ENCODE measurements at places on chromosomes 3 and 15.
A peak's percentile ranks its signal among the peaks of the same experiment; 100 is the strongest.

- peak; percentile 51 for DNase-seq
Observed at GRCh38 chr3:134839990-134840389, 44.9 kb downstream of the EPHB1 start.

DNA sequence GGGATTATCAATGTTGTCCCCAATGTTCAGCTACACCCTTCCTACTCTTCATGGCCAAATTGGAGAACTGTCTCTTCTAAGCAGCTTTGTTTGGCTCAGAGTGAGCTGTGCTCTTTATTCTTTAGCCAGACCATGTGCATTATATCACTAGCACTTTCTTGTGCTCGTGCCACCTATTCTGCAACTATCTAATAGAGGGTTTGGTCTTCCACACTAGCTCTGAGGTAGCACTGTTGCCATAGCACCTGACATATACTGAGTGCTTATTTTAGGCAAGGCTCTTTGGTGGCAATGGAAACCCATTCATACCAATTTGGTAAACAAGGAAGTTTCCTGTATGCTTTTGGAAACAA lies 394.3 kb upstream of the C2CD4B start:
- DNase-seq, result no peak

GRCh38 chr3:105765308-105765639 lies 103.5 kb downstream of the CBLB start:
- DNase-seq, result no peak

DNA sequence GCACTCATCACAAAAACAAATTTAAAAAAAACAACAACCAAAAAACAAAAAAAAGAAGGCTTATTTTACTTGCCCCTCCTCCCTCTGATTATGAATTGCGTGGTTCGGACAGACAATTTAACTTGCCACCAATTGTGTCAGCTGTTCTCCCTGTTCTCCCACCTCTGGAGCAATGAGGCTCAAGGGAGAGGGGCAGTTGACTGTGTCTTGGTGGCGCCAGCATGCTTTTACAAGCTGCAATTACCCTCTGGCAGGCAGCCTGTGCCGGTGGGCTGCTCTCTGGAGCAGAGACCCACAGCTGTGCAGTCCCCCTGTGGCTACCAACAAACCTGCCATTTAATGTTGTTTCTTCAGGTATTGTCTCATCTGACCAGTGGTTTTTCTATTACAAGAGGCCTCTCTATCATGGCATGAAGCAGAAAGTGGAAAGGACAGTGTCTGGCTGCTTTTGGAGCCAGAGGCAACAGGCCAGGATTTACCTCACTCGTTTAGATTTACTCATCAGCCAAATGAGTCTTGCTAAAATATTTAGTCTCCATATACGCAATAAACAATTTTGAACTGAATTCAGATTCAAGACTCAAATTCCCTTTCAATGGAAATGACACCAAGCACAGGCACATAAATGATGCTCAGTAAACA lies 192.0 kb upstream of the TPRG1 start:
- no peak for DNase-seq

DNA sequence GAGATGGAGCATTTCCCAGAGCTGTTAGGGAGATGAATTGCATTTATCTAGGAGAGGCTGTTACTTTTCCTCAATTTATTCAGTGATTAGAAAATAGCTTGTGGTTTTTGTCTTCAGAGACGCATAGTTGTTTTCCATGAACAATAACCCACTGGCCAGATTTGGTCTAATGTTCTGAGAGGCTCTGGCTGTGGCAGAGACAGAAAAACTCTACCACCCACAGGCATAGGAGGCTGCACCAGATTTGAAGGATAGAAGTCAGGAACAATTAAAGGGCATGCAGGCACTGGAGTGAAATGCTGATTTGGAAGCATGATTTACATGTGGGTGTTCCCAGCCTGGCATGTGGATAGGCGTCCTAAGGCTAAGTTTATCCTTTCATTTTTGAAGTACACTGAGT lies 143.5 kb downstream of the NFKBIZ start:
- DNase-seq, result no peak

- no peak for DNase-seq
Observed at GRCh38 chr3:138835397-138835757, 649 bp upstream of the PIK3CB start.

GRCh38 chr3:127744253-127744815 lies 71.6 kb downstream of the ABTB1 start:
- no peak for DNase-seq

- DNase-seq, result no peak
Observed at GRCh38 chr3:98807011-98807410, 43.9 kb downstream of the ST3GAL6 start.

DNA sequence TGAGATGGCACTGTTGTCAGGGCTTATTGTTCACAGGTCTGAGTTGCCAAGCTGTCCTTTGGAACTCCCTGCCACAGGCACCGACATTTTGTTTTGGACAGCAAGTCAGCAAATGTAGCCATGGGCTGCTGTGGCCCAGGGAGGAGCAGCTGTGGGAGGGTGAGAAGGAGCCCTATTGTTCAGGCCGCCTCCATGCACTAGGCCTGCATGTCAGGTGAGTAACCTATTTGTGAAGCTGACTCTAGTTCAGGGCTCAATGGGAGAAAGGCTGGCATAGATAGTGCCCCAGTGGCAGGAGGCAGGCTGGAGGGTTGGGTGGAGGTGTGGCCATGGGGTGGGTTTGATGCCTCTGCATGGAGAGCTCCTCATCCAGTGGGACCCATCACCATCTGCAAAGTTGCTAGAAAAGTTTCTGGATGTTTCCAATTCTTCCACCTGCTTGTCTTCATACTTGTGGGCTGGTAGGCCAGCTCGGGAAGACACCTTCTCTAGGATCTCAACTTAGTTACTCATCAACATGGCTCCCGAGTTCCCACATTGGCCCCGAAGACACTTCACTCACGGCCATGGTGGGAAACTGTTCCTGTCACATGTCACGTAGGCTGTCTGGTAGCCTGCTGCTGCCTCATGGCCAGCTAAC lies 19.5 kb downstream of the AMOTL2 start:
- DNase-seq, result peak; percentile 41

DNA sequence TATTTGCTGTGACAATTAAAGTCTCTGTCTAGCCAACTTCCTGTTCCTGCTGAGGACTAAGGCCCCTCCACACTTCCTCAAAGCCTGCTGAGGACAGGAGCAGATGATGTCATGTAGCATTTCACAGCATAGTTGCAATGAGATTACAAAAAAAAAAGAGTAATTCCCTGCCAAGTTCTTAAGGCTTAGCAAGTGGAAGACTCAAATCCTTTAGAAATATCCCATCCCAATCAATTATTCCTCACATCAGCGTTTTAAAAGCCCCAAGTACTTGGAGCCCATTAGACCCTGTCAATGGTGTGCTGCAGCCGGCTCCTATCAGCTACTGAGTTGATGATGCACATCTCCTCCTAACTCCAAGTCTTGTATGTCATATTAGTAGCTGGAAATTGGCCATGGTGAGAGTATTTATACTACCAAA lies 51.7 kb downstream of the TRANK1 start:
- peak; percentile 77 for DNase-seq

GRCh38 chr3:50297896-50298725 lies 1.1 kb downstream of the HYAL3 start:
- no peak for DNase-seq

- no peak for DNase-seq
Observed at GRCh38 chr3:133256787-133257483, 142.9 kb upstream of the BFSP2 start.

DNA sequence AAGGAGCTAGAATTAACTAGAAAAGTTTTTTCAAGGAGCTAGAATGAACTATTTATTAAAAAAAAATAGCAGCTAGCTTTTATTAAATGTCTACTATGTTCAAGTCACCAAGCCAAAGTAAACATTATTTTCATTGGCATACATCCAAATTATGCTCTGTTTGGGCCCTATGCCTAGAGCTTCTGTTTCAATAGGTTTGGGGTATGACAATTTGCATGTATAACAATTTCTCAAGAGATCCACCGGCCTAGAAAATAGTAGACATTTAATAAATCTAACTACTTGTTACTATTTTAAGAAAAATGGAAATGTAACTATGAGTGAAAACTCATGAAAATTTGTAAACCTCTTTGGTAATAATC lies 8.0 kb downstream of the GABRR3 start:
- DNase-seq, result no peak

- no peak for DNase-seq
Observed at GRCh38 chr3:34886443-34886842, 752.9 kb upstream of the ARPP21 start.

- DNase-seq, result no peak
Observed at GRCh38 chr15:74293021-74293810, 57.1 kb downstream of the CCDC33 start.

GRCh38 chr3:90080988-90081387 lies 973.6 kb downstream of the EPHA3 start:
- peak; percentile 23 for DNase-seq

DNA sequence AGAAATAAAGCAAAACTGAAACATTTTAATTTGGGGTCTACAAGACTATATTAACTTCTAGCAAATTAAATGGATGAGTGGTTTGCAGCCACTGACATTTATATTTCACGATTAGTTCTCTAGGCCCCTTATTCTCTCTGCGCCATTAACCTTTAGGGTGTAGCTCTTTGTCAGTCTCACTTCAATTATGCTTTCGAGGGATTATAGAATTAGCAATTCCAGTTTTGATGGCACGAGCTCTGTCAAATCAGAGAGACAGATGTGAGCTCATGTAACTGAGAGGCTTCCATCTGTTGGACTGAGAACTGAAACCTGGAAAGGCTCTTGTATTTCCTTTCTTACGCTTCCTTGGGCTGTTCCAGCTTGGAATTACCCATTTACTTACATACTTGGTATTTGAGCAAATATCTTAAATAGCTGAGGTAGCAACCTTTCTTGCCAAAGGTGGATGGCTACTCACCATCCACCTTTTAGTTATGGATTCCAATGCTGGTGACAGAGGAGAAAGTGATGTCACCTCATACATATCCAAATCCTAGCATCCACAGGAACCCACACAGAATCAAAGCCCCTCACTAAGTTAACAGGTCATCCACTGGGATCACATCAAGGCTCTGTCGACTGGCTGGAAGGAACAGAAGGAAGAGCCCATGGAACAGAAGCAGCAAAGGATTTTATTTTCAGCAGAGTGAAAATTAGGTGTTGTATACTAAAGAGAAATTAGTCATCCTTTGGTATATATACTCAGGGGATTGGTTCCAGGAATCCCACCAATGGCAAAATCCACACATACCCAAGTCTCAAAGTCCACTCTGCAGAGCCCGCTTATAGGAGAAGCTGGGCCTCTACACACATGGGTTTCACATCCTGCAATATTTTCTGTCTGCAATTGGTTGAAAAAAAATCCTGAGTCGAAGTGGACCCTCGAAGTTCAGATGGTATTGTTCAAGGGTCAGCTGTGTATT lies 20.8 kb downstream of the VGLL4 start:
- DNase-seq, result no peak

- DNase-seq, result no peak
Observed at GRCh38 chr15:74920456-74920855, 13.8 kb upstream of the FAM219B start.

DNA sequence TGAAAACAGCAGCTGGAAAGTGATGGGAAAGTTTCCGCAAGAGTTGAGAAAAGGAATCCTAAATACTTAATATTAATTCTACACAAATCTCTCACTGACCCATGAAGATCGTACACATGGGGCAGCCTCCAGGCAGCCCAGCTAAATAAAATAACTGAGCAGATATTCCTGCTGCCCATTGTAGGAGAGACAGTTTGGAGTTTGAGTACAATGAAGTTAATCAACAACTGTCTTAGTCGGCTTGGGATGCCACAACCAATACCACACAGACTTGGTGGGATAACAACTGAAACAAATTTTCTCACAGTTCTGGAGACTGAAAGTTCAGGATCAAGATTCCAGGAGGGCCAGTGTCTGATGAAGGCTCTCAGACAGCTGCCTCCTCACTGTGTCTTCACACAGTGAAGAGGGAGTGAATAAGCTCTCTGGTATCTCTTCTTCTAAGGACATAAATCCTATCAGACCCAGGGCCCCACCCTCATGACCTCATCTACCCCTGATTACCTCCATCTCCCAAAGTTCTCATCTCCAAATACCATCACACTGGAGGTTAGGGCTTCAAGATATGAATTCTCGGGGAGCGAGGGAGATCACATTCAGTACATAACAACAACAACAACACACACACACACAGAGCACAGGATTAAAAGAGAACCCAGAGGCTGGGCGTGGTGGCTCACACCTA lies 9.7 kb downstream of the TRPM7 start:
- DNase-seq, result no peak

DNA sequence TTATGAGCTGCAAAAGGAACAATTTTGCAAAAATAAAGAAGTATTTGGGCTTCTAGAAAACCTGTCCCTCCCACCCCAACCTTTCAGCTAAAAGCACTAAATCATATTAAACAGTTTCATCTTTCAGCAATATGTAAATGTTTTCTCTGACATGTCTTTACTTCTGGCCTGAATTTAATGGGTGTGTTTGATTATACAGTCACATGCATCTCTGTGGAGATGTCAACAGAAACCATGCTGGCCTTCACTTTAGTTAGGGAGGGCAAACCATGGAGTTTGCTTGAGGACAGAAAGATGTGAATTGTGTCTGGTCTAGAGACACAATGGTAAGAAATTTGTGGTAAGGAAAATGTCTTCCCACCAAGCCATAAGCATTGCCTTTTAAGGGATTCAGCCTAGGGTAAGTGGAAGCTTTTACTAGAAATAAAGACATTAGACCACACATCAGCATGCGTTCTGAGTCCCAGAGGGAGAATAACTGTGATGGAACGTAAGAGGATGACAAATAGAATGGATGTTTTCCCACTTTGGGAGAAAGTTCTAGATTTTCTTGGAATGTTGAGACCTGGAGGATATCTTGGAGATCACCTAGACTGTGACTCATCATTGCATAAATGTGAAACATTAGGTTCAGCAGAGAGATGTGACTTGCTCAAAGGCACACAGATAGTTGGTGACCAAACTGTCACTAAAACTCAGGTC lies 68.9 kb downstream of the ST8SIA2 start:
- no peak for DNase-seq

GRCh38 chr3:13113346-13114330 lies 40.4 kb upstream of the IQSEC1 start:
- DNase-seq, result no peak

DNA sequence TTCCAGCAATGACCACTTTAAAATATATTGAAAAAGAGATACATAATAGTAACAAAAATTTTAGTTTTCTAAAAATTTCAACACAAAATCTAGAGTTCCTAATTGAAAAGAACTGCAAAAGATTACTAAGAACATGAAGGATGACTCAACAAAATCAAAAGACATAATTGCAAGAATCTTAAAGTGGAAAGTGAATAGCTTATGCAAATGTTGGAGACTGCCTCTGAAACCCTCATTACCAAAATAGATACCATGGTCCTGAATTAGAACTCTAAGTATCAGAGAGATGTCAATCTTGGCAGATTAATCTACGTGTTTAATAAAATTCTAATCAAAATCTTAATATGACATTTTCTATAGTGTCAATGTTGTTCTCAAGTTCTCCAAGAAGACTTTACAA lies 60.7 kb upstream of the SGO1 start:
- no peak for DNase-seq

DNA sequence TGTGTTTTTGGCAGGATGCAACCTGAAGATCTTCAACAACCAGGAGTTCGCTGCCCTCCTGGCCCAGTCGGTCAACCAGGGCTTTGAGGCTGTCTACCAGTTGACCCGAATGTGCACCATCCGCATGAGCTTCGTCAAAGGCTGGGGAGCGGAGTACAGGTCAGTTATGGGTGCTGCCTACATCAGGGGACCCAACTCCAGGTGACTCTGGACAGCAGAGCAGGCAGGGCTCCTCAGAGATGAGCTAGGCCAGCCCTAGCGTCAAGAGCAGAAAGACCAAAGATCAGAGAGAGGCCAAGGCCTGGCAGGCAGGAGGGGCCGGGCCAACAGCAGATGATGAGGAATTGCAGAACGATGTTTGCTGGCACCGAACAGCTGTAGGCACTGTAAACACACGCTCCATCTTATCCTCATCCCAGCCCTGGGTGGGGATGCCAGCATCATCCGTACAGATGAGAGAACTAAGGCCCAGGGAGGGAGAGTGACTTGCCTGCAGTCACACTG lies 67.1 kb downstream of the AAGAB start:
- no peak for DNase-seq
